ENCODE measurements at places on chromosomes 12 and 14. TPM values are rescaled to one million over a fixed set of nuclear protein-coding genes. Genes with fewer than 3 reads are reported as not detected.

DNA sequence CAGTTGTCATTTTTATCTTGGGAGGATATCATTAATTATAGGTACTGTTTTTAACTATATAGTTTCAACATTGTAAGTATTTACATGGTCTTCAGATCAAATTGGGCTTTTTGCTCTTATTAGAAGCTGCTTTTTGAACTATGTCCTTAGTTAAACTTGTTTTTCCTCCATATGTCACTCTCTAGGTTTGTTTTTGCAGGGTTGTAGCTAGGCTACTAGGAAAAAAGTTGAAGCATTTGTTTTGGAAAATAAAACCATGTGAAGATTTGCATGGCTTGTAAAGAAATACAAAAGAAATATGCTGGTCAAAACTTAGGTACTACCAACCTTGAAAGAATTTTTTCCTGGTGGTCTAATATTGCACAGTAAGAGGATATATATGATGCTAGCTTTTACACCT lies 3.4 kb downstream of the ARID2 start:
- DNase-seq, result no peak

Gene CCDC184
- not detected for total RNA-seq

Gene KRT85
- not detected for total RNA-seq

DNA sequence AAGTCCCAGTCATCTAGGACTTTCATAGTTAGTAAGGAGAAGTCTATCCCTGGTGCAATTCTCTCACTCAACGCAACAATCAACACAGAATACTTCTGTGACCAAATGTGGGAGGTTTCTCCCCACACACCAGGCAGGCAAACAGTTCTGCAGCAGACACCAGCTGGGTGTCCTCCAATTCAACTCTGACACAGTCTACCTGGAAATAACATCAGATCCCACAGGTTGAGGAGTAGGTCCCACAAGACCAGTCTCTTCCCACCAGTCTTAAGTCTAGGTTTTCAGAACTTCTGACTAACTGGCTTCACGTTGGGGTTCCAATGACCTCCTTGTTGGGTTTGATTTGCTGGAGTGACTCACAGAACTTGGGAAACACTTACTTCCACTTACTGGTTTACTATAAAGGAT lies 14.8 kb downstream of the ACOT6 start:
- no peak for DNase-seq

DNA sequence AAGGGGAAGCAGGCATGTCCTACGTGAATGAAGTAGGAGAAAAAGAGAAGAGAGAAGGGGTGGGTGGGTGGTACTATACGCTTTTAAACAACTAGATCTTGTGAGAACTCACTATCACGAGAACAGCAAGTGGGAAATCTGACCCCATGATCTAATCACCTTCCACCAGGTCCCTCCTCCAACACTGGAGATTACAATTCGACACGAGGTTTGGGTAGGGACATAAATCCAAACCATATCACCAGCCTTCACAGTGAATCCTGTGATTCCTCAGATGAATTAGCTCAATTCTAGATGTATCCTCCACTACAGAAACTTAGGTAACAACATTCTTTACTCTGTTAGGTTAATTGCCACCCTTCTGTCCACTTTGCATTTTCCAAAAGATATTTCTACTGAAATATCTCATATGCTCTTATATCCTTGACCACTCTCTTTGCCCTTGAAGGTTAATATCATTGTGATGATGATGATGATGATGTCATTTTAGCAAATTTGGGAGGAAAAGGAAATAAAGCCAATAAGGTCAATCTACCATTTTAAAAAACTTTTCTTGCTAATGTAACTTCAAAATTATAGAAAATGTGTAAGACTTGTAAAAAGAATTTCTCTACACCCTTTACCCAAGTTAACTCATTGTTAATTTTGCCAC lies 23.2 kb upstream of the CCNT1 start:
- DNase-seq, result no peak
